ENCODE measurements at places on chromosomes 3 and 15.

GRCh38 chr3:127565711-127566110, 24.8 kb downstream of the TPRA1 start:
- DNase-seq: no peak

DNA sequence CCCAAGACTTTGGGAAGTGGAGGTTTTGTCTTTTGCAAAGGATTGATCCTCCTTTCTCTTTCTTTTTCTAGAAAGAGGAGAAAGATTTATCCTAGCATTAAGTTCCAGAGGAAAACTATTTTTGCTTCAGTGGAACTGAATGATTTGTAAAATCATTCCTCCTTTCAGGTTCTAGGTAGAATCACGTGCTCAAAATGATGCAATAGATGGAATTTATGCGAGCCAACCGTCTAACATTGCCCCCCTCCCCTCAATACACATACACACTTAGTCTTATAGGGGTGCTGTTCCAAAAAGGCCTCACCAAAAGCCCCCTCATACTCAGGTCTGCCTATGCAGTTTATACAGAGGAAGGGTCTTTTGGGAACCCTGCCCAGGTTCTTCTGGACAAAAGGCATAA, 85.3 kb downstream of the AQP9 start:
- no peak for DNase-seq

DNA sequence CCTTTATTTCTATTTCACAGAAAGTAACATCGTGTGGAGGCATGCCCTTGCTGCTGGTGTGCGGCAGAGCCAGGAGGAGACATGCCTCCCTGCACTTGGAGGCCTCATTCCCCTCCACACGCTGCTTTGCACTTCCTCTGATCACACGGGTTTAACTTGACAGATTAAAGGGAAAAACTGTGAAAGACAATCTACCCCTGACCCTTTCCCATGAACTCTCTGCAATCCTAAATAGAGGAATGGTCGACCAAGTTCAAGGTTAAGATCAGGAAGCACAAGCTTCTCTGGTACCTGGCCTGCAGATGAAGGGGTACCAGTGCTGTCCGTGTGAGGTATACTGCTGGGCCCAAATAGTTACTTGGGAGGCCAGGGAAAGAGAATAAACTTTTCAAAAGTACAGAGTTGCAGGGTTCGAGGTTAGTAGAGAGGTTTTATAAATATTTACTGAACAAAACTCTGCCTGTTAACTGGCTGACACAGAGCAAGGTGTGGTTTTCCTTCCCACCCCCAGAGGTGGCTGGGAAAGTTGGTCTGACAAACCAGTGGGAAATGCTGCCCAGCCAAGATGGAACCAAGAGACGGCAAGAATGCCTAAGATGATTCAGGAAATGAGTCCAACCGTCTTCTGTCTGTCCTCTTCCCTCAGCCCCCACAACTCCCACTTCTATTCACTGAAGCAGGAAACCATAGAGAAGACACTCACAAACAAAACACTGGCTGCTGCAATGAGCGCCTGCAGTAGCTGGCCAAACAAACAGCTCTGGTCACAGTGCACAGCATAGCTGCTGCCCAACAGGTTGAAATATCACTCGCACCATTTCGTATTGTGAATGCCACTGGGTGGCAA, 79.6 kb downstream of the IGF2BP2 start:
- no peak for DNase-seq

DNA sequence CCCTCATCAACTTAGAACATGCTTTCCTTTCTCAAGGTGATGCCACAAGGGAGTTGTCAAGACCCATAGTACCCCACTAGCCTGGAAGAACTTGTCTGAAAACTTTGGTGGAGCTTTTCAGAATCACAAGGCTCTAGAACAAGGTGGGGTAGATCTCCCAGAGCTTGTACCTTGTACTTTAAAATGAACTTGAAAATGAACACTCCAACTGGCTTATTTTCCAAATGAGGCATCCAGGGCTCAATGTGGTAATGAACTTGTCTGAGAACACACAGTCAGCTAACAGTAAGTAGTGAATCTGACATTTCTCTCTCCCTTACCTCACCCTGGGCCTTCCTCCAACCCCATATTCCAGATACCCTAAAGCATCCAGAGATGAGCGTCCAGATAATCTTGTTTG, 81.8 kb upstream of the THBS1 start:
- DNase-seq: no peak

DNA sequence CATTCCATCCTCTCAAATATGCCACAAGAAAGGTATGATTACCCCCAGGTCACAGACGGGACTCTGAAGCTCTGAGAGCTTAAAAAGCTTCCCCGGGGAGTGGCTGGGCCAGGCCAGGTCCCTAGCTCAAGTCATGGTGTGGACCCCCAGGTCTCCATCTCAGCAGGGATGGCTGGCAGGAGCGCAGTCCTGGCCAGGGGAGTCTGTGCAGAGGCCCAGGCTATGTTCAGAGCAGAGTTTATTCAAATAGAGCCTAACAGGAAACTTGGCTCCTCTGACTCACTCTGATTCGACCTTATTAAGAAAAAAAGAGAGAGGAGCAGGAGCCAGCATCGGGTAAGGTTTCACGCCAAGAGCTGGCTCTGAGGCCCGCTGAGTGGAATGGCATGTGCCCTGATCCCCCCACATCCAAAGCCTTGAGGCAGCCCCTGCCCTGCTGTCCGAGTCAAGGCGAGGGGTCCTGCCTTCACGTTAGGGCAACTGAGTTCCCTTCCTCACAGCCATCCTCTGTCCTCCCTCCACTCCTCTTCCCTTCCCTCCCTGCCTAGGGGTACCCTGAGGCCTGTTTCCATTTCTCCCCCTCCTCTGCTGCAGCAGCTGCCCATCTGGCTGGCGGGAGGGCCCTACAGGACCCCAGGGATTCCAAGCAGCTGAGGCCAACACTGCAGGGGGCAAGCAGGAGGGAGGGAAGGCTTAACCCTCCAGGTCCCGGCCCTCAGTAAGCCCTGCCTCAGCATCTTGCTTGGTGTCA, 1.9 kb upstream of the LOXL1 start:
- no peak for DNase-seq

DNA sequence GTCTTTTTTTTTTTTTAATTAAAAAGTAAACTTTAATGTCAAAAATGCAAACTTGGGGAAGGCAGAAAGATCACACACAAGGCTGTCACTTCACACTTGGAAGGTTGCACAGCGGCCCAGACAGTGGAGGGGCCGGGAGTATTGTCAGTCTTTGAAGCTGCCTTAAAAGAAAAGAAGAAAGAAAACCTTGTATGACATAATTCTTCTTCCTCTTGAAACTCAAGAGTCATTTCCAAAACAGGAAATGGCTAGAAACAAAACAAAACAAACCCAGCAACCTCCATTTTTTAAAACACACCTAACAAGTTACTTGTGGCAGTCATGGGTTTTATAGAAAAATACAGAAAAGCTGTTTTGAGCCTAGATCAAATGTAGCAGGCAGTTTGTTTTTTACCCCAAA, 68.1 kb upstream of the MAGI1 start:
- DNase-seq: no peak

DNA sequence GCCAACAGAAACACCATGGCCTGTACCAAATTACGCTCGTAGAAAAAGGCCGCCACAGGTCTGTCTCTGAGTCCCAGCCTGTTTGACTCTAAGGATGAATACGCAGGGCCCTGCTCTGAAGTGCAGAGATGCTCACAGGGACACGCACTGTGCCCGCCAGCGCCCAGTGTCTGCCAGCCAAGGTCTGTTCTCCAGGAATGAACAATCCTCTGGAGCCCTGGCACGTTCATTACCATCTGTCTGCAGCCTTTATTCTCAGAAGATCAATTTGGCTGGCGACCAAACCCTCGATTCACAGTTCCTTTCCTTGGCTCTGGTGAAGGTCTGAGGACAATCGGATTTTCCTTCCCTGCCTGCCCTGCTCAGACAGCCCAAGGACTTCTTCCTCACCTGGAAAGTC, 66.3 kb downstream of the NIPA2 start:
- DNase-seq: no peak

DNA sequence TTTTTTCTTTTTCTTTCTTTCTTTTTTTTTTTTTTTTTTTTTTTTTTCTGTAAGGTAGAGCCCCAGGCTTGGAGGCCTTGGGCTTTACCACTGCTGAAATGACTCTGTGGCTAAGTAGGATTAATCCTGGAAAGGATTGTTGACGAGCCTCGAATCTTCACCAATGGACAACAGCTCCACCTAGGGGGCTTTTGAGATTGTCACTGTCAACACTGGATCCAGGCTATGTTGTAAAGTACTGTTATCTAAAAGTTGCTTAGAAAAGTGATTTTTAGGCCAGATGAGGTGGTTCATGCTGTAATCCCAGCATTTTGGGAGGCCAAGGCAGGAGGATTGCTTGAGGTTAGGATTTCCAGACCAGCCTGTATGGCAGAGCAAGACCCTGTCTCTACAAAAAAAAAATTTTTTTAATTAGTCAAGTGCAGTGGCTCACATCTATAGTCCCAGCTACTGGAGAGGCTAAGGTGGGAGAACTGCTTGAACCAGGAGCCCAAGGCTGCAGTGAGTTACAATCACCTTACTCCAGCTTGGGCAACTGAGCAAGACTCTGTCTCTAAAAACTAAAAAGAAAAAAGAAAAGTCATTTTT, 41.6 kb downstream of the KLHL18 start:
- DNase-seq: peak; percentile 3

DNA sequence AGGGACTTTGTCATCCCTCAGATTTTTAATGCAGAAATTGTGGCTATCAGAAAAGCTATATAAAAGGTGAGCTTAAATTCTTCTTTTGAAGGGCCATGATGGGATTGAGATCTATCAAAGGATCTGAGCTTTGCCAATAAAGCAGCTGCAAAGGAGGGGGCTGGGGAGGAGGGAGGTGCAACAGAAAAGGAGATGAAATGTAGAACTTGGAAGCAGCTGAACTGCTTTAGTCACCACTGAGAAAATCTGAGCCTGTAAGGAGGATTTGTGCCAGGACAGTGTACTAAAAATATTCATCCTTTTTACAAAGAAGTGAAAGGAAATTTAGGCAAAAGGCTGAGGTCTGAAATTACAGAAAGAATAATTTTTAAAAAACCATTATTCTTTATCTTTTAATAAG, 10.4 kb downstream of the TSPAN3 start:
- no peak for DNase-seq

- DNase-seq: no peak
Observed at GRCh38 chr15:94383041-94383440, 151.7 kb downstream of the MCTP2 start.

- DNase-seq: no peak
Observed at GRCh38 chr15:62584301-62585235, 419.5 kb upstream of the C2CD4B start.

DNA sequence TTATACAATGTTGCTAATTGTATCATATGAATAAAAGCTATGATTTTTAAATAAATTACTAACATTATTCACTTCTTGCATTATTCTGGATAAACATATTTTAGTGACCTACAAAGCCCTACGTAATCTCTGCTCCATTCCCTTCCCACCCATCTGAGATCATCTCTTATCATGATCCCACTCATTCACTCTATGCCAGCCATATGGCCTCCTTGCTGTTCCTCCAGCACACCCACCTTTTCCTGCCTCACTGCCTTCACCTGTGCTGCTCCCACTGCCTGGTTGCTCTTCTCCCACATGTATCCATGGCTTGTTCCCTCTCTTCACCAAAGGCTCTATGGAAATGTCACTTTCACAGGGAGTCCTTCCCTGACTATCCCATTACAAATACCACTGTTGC, 7.3 kb upstream of the USP8 start:
- DNase-seq: no peak

GRCh38 chr15:84082739-84083138, 152.8 kb upstream of the GOLGA6L4 start:
- DNase-seq: no peak

GRCh38 chr15:94182883-94183282, 48.5 kb upstream of the MCTP2 start:
- no peak for DNase-seq

DNA sequence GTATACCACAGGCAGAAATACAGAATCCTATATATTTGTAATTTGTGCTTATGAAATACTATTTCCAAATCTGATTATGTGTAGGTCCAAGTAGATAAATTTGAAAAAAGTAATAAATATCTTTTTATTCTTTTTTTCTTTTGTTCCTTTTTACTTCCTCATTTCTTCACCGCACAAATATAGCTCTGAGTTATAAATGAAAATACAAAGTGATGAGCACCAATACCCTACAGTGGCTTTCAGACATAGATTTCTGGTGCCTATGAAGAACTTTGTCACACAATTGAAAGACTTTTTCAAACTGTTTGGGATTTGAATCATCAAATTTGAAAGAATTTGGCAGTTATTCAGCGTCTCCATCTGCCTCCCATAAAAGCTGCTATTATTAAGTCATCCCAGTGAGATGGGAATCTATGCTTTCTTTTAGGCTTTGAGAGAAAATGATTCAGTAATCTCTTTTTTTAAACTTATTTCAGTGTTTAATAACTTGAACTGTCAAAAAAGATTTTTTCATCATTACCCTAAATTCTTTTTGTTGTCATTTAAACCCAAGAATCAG, 363.6 kb upstream of the GOLIM4 start:
- DNase-seq: no peak
